ENCODE measurements at places on chromosomes 4 and X.

GRCh38 chr4:99447079-99447478 lies 11.9 kb upstream of the ADH7 start:
- no peak for DNase-seq

- no peak for DNase-seq
Measured at GRCh38 chr4:39657465-39657864, 18.8 kb upstream of the SMIM14 start.

- peak; percentile 67 for DNase-seq
Measured at GRCh38 chr4:148192526-148192925, 249.7 kb downstream of the NR3C2 start.

GRCh38 chrX:151704041-151704663 lies 8.9 kb downstream of the PRRG3 start:
- no peak for DNase-seq

- DNase-seq: no peak
Measured at GRCh38 chrX:80876877-80877276, 67.2 kb upstream of the BRWD3 start.

DNA sequence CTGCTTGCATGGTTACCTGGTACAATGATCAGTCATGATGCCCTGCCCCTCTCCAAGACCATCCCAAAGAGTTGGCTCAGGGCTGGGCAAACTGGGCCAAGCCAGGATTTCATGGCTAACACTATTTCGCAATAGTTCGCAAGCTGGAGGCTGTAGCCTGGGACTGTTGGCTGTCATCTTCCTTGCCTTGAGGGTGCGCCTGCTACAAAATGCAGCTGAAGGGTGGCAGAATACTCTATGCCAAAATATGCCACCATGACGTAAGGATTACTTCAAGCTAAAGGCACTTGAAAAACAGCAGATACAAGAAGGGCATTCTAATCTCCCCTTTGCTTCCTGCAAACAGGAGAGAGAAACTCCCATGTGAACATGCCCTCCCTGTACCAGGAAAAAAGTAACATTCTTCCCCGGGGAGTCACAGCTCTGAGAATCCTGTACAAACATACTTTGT lies 21.0 kb downstream of the SAT1 start:
- peak; percentile 67 for DNase-seq

DNA sequence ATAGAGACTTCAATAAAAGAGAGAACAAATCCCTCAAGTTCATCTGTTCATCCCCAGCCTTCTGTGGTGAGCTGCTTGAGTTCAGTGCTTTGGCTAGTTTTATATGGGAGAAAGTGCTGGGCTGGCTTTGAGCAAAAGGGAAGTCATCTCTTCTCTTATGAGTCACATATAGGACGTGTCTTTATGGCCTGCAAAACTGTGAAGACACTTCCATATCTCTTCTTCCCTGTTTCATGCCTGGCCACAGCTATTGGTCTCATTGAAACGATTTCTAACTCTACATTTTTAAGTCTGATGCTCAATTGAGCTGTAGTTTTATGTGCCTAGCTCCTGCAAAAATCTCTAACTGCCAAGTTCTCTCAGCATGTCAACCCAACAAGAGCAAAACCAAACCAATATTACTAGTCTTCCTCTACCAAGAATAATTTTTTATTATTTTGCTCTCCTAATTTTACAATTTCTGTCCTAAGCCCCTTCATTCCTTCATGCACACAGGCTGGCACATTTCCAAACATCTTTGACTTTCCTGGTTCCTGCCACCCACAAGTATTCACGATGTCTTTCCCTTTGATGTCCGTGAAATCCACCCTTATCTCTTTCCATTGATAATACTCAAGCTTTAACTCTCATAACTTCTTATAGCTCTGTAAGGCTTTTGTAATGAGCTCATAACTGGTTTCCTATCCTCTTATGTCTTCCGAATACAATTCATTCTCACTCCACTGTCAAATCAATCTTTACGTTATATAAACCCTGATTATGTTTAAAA lies 165.3 kb downstream of the BTC start:
- DNase-seq: peak; percentile 37

DNA sequence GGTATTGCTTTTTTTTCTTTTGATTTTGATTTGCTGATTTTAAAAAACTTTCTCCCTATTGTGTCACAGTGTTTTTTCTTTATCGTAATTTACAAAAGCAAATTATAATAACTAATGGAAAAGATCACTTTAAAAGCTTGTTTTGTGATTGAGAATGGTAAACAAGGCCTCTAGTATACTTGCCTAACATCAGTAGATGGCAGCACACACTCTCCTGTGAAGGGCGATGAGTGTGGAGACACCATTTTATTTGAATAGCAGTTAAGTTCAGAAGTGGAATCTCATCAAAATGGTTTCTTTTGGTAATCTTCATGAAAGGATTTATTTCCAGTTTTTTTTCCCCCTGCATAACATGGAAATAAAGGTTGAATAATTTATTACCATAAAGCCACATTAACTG lies 72.3 kb downstream of the PAK3 start:
- DNase-seq: no peak

- DNase-seq: no peak
Measured at GRCh38 chr4:104420766-104421165, 73.9 kb downstream of the CXXC4 start.

DNA sequence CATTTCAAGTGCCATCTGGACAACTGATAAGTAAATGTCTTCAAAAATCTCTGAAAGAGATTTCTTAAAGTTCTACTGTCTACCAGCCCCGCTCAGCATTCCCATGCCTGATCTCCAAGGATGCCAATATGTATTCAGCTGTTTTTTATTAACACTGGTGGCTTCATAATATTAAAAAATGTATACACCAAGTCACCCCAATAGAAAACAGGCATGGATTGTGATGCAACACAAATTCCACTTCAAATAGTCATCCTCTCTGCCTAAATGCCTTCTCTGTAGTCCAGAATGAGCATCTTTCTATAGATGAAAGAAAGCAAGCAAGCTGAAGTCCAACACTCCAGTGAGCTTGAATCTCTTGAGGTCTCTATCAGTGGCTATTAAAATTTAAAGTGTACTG lies 152.2 kb upstream of the PPARGC1A start:
- no peak for DNase-seq

DNA sequence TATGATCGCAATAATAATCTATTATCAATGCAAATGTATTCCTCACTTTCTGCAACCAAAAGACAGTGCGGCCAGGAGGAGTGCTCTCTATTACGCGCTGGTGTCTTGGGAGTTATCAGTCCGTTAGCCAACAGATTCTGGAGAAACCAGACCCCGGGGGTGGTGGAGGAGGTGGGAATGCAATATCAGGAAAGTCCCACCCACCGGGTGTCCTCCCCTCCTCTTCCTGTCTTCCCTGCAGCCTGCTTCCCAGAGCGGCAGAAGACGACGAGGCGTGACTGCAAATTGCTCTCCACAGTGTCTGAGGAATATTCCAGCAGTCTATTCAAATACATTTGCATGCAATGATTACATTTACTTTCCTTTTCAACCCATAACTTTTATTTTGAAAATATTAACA lies 17.9 kb upstream of the TLR3 start:
- DNase-seq: no peak

GRCh38 chr4:79623021-79623870 lies 215.2 kb upstream of the GK2 start:
- DNase-seq: no peak

GRCh38 chr4:147828331-147828905 lies 96.5 kb downstream of the ARHGAP10 start:
- DNase-seq: no peak

GRCh38 chr4:122827879-122828601 lies 1.4 kb downstream of the FGF2 start:
- peak; percentile 35 for DNase-seq

- DNase-seq: no peak
Measured at GRCh38 chr4:163976588-163976987, 482.1 kb downstream of the TMA16 start.

- DNase-seq: no peak
Measured at GRCh38 chr4:185995665-185996064, 73.3 kb upstream of the TLR3 start.

GRCh38 chr4:109631532-109632108 lies 71.6 kb downstream of the MCUB start:
- DNase-seq: peak; percentile 27

- DNase-seq: no peak
Measured at GRCh38 chr4:7893539-7893938, 46.1 kb downstream of the AFAP1 start.

DNA sequence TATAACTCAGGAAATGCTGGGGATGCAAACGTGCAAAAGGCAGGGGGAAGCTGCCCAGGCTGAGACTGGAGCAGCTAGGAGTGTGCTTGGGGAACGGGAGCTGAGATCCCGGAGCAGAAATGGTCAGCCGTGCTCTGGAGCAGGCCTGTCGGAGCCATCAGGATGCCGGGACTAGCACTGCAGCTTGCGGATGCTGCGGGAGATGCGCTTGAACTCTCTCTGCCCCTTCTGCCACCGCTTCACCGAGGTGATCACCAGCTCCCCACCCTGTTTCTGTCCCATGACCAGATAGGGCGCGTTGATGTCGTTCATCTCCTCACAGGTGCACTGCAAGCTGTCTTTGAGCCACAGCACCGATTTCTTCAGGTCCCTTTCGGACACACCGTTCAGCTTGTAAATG lies 7.6 kb downstream of the SFRP2 start:
- no peak for DNase-seq

DNA sequence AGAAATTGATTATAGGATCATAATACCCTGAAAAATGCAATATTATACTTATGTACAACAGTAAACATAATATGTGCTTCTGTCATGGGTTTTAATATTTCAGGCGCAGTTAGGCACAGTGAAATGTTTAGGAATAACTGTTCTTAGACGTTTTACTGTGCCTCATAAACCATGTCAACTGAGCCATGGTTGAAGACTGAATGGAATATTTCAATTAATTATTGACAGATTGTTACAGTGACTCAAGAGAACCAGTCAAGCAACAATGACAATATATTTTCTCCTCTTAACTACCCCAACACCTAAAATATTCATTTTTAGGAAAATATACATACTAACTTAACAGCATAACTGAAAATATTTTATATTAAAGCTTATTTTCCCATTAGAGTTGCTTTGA lies 852.7 kb upstream of the FRG1 start:
- no peak for DNase-seq

- DNase-seq: no peak
Measured at GRCh38 chr4:107900067-107900466, 31.3 kb upstream of the CYP2U1 start.

DNA sequence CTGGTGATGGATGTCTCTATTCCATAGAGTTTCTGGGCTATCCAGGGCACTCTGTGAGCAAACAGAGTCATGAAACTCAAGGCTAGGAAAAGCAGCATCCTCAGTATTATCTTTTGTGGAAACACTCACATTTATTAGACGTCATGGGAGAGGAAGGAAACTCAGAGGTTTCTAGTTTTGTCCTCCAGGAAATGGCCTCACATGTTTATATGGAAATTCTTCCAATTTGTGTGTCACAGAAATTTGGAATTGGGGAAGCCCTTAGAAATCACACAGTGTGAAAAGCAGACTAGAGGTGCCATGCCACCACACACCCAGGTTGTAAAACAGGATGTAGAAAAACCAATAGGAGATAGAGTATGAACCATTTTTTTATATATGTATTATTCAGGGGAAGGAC lies 31.1 kb downstream of the IDS start:
- DNase-seq: no peak

GRCh38 chr4:75557696-75558095 lies 1.8 kb downstream of the ODAPH start:
- DNase-seq: no peak

DNA sequence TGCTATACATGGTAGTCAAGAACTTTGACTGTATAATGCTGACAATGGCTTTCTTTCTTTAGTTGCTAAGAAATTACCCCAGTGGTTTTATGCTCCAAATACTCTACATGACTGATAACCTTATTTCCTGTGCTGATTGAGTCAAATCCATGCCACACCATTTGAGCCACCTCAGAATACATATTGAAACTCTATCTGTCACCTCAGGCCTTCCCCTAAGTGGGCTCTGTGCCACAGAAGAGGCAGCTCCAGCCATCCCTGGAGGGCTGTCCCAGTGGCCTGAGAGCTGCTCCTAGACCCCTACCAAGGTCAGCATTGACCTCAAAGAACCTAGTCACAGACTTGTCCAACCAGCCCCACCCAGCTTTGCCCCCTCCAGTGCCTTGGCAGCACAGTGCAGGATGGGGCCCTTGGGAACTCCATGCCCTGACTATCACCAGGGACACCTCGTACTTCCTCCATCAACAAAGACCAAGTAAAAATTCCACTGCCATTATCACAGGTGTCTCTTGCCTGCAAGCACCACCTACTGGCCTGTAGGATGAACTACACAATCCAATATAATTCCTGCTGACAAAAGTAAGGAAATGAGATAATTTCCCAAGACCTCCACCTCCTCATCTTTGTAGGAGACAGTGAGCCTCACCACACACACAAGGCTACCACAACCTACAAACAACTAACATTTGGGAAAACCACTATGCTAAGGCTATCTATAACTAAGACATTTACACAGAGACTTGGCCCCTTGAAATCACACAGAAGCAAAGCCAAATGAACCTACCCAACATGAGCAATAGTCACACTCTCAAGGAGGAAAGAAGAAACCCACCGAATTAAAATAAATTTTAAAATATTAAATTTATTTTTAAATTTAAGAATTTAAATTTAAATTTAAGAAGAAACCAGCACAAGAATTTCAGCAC lies 239.9 kb downstream of the NKX6-1 start:
- DNase-seq: no peak

DNA sequence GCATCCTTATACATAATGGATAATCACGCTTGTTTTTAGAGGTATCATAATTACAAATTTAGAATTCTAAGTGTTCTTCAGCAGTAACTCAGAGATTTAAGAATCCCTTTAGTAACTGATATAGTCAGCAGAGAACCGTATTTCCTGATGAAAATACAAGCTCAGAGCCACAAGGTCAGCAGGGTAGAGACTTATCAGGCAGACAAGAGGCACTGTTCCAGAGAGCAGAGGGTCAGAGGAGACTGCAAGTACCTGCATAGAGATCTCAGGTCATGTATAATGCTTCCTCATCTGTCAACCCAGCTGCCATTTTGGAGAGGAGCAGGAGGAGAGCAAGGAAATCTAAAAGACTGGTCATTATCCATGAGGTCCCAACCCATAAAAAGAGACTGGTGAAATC lies 787.1 kb upstream of the FTHL17 start:
- no peak for DNase-seq

DNA sequence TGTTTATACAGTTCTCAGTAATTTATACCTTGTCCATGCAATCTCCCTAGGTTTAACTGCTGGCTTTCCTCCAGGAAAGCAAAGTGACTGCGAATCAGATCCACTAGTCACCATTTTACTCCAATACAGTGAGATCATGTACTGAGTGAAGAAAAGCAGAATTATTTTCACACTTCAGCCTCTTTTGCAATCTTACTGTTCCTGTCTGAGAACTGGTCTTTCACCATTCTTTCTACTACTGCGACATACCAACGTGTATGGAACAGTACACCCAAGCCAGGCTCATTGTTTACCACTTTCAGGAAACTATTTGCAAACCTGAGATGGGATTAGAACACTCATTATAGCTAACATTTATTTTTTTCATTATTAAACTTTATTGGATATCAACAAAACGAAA lies 8.0 kb upstream of the MSL3 start:
- no peak for DNase-seq

DNA sequence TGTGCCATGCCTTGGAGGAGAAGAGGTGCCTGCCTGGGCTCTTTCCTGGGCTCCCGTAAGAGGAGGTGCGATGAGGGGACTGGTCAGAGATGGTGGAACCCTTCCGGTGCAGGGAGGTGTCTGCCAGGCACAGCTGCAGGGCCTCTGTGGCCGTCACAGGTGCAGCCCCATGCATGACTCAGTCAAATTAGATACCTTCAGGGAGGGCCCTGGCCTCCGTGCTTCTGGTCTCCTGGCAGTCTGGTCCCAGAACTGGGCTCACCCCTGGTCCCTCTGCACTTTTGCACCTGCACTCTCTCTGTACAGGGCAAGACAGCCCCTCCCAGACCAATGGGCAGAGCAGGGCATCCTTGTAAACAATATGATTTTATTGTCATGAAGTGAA lies 49.9 kb upstream of the LRPAP1 start:
- DNase-seq: no peak
